Endothelial cell (in vitro differentiated cells): ENCODE measurements at places on chromosomes 1 and 21. TPM values are rescaled to one million over a fixed set of nuclear protein-coding genes. Genes with fewer than 3 reads are reported as not detected.

- no peak for DNase-seq
Observed at GRCh38 chr1:66944330-66945274, 19.8 kb downstream of the MIER1 start.

Gene RAP1A
- total RNA-seq = 41.7 TPM

- no peak for DNase-seq
Observed at GRCh38 chr1:213466541-213466940, 415.5 kb downstream of the RPS6KC1 start.

DNA sequence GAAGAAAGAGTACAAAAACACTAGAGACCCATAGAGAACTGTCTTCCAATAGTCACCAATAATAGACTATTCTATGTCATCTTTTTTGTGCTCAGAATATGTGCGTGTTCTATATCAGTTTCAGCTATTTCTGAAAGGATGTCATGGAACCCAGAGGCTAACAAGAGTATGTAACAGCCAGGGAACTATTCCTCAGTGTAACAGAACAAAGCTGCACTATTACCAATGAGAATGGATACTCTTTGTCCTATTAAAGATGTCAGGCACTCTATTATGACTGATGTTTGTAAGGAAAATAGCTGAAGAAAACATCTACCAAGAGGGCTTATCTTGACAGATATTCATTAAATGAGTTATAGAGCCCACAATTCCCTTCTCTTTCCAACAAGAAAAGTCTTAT is 8.6 kb upstream of the LRRC8C start:
- DNase-seq = no peak

Gene ASAP3
- 36.4 TPM for total RNA-seq

Gene CHI3L2
- 1.3 TPM for total RNA-seq

DNA sequence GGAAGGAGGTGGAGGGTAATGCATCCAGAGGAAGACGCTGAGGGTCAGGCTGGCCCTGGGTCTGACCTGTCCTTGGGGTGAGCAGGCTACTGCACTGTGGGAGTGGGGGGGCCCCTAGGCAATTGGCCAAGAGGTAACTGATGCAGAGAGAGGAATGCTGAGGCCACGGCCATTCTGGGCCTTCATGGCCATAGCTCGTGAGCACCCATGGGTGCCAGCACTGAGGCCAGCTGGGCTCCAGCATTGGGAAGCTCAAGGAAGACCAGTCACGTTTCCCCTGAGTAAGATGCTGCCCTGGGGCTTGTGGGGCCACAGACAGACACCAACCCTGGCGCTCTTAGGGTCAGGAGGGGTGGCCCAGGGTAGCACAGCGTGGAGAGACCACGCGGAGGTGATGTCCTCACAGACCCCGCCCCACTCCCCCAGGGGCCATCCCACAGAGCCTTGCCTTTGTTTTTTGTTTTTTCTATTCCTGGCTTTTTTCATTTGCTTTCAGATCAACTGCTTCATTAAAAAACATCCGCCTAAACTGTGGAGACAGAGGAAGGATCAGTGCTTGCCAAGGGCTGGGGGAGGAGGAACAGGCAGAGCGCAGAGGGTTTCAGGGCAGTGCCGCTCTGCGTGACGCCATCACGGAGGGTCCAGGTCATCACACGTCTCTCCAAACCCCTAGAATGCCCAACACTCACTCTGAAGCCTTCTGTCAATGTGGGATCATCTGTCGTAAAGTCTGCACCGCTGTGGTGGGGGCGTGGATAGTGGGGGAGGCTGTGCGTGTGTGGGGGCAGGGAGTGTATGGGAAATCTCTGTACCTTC is 61.1 kb downstream of the SIK1 start:
- DNase-seq = no peak

Gene ITLN2
- total RNA-seq = 118 TPM

GRCh38 chr1:170530972-170531757 is 801 bp upstream of the GORAB start:
- no peak for DNase-seq

DNA sequence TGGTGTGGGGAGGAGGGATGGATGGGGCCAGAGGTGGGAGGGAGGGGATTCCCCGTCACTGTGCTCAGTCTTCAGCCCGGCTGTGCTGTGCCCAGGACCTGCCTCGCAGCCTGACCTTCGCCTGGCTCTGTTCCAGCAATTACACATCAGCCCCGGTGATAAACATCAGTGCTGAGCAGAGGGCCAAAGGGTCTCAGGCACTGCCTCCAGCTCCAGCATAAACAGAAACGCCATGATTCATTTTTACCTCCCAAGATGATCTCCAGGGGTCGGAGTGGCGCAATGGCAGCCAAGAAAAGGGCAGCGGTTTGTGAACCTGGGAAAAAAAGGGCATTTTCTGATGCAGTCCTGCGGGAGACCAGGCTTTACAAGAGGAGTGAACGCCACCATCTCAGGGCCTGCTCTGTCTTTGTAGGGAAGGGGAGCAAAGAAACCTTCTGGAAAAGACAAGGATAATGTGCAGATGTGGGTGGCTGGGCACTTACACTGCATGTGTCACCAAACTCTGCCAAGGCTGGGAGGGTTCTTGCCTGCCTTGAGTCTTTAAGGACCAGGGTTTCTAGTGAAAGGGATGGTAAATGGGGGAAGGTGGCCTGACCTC is 28.1 kb downstream of the SHISA4 start:
- no peak for DNase-seq

GRCh38 chr1:158674302-158674701 is 12.2 kb downstream of the SPTA1 start:
- no peak for DNase-seq

Gene BGLAP
- 1.2 TPM for total RNA-seq

DNA sequence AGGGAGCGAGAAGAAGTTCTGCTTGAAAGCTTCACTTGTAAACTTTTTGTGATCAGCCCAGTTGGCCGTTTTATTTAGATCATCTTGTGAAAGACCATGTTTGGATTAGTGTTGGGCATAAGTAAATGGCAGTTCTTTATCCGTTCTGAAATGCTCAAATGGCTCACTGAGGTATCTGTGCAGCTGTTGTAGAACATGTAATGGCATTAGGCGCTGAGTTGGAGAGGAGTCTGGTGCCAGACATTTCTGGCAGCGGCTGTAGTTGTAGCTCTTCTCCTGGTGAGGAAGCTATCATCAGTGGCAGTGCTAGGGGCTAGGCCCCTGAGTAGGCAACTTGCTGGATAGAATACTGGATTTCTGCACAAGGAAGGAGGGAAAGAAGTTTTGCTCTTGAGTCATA is 321.6 kb downstream of the LMO4 start:
- DNase-seq = no peak

DNA sequence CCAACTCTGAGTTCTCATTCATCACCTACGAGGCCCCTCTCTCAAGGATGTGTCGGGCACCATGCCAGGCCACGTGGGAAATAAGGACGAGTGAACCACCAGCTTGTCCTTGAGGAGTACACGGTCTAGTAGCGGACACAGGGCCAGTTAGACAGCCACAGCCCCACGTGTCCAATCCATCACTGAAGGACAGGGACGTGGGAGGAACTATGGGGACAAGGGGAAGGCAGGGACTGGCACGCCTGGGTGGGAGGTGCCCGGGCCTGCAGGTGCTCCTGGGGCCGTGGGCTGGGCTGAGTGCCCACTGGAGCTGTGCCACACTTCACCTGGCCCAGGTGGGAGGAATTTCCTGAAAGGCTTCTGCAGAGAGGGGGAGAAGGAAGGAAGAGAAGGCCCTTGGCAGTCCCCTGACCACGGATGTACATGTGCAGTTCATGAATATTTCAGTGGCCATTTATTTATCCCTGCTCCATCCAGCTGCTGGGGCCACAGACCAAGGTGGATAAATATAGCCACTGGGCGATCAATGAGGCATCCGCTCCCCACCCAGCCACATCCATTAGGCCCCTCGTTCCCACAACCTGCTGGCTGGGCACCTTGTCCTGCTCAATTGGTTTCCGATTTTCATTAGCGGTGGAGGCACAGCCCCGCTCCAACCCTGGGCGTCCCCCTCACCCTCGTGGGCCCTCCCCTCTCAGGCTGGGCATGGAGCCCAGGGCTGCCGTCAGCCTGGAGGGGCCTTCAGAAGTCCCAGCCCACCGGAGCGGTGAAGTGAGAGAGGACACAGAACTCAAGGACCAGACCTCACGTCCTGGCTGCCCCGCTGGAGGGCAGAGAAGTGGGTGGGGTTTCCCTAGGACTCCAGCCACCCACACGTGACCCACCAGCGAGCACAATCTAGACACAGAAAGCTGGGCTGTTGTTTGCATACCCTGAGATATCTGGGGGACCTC is 59.5 kb downstream of the CASZ1 start:
- DNase-seq = no peak

DNA sequence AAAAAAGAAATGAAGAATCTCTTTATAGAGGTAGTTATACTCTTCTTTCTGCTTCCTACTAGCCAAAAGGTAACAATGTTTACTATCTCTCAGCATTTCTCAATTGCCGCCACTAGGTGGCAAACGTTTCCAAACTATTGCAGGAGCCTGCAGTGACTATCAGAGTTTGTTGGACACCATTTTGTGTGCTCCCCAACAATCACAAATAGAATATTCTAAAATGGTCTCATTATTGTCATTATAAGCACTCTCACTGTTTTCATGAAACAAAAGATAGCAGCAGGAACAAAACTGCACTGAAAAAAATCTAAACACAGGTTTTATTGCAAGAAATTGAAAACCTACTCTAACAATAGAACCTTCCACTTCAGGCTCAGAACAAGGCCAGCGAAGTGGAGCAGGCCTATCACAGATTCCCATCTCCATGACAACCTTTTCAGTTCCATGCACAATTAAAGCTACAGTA is 83.9 kb upstream of the PLPPR4 start:
- peak; percentile 75 for DNase-seq

DNA sequence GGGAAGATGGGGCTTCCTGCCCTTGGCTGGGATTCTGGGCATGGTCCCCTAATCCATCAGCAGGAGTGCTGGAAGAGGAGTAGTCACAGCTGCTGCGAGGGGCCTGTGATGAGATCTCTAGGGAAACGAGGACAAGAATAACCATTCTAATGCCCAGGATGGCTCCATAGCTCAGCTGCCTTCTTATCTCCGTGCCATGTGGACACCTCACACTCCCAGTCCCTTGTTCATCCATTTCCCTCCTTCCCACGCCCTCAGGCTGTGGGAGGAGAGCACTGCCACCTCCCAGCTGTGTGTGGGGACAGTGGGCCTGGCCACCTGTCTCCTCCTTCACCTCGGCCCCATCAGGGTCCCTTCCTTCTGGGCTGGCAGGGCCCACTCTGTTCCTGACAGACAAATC is 16.1 kb upstream of the ETV3 start:
- no peak for DNase-seq

DNA sequence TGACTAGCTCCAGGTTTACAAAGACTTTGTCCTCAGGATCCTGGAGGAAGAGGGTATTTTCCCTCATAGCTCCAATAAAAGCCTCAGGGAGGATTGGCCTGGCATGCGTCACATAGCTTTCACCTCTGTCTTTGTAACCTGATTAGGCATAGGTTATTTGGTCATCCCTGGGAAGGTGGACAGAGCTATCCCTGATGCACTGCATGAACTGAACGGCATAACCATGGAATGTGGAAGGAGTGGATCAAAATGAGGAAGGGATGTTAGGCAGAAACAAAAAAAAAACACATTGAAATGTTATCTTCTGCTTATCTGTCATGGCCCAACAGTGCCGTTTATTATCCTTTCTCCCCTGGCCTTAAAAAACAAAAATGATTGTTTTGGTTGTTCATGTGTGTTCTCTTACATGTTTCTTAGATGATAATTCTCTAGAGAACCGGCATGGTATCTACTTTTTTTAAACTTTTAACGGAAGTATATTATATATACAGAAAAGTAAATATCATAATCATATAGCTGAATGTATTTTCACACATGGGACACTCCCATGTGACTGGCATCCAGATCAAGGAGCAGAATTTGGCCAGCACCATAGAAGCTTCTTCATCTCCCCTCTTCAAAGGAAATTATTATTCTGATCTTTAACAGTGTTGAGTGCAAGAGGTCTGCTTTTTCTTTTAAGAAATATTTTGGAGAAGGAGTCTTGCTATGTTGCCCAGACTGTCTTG is 85.3 kb downstream of the RPS6KC1 start:
- DNase-seq = no peak

DNA sequence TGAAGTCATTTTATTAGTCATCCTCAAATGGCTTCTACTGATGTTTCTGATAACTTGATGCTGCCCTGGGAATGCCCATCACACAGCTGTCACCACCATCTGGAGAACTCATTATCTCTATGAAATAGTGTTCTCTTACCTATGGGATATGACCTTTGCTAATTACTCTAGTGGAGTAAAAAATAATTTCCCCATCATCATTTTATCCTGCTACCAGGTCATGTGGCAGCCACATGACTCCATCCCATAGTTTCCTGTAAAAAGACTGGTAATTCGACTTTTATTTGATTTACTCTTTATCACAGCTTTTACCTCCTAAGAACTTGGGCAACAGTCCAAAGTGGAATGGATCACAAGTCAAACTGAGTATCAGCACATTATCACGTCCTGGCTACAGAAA is 76.1 kb upstream of the USP25 start:
- DNase-seq = no peak

DNA sequence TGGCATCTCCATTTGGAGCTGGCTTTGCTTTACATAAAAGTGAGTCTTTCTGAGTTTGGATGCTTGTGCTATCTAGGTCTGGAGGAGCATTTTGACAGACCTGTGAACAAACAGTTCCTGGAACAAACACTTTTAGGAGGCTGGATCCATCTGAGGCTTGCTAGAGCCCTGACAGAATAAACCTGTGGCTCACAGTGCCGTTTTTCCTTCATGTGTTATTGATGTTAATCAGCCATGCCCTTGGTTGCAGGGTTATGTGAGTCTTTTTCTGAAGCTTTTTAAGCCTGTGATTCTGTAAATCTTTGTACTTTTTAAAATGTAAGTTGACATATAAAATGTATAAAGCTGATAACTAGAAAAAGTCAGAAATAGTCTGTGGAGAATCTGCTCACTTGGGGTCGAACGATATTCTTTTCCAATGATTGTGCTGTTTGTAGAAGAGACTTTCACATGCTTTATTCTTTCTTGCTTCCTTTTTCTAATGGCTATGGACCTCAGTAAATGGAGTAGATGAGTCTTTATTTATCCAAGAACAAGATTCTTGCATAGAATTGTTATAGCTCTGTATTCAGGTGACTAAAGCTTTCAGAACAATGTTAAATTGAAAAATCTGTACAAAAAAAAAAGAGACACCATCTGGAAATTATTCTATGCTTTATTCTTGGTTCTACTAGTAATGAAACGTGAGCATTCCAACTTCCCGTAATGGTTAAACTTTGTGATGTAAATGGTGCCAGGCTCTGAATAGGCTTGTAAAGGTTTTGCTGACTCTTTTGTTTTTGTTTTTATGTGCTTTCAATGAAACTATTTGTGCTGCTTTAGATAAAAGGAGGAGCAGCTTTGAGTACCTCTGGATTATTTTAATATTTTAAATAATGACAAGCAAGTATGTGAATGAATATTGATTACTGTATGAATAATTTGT is 53.7 kb downstream of the CACHD1 start:
- DNase-seq = no peak

- DNase-seq = no peak
Observed at GRCh38 chr1:20359451-20360330, 69.0 kb downstream of the VWA5B1 start.

Gene RAP1GAP
- total RNA-seq = 0.56 TPM

- peak; percentile 57 for DNase-seq
Observed at GRCh38 chr1:160219062-160219929, 14.1 kb downstream of the PEA15 start.
